NCI-H2227 treated with DMSO at 0.1 percent for 48 hours (cell line): ENCODE measurements at places on chromosomes 11 and 22.
A peak's percentile ranks its signal among the peaks of the same experiment; 100 is the strongest.

- no peak for DNase-seq
These were observed 459.9 kb upstream of the CCDC179 start for GRCh38 chr11:23320131-23320530.

GRCh38 chr11:38667359-38667758 is 2069.3 kb upstream of the RAG2 start:
- DNase-seq, result no peak

DNA sequence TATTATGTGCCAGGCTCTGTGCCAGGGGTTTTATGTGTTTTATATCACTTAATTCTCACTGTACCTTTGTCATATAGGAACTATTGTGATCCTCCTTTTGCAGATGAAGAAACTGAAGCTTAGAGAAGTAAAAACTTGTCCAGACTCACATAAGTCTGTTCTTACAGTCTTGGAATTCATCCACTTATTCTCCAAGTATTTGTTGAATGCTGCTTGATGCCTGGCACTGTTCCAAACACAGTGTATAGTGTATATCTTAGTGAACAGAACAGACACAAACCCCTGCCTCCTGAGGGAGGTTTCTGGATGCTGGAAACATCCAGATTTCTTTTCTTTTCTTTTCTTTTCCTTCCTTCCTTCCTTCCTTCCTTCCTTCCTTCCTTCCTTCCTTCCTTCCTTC is 29.0 kb upstream of the FGF3 start:
- no peak for DNase-seq

DNA sequence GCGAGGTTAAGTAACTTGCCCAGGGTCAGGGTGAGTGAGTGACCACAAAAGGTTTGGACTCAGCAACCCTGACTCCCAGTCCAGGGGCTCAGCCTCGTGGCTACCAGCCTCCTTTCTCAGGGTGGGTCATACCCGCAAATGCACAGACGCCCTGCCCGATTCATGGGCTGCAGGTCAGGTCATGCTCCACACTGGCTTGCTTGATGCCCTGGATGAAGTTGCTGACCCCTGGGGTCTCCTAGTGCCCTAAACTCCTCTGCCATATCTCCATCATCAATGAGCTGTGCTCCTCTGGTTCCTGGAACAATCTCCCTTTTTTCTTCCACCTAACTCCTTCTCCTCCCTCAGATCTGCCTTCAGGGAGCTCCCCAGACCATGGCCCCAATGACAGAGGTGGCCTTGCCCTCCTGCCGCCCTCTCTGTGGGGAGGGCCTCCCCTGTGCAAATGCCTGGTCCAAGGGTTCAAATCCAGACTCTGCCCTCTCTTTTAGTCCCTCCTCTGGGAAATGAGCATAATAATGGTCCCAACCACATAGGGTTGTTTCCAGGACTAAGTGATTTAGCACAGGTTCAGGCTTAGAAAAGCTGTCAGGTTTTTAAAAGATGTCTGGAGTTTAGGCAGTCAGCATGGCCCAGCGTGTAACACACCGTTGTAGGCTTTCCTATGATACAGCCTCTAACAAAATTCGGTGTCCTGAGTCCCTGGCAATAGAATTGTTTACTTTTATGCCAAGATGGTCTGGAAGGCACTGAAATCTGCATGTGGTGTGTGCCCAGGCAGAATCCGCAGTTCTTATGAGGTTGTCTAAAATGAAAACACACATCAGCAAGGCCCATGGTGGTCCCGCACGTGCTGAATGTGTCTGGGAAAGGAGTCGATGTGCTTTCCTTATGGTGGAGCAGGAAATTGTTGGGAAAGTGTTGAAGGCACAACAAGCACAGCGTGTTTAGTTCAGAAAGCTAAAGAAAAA is 63.6 kb downstream of the CD82 start:
- no peak for DNase-seq

- DNase-seq, result no peak
These were observed 86.7 kb downstream of the ARHGAP8 start for GRCh38 chr22:44839061-44839460.

GRCh38 chr11:115874843-115875242 is 370.6 kb upstream of the CADM1 start:
- no peak for DNase-seq

DNA sequence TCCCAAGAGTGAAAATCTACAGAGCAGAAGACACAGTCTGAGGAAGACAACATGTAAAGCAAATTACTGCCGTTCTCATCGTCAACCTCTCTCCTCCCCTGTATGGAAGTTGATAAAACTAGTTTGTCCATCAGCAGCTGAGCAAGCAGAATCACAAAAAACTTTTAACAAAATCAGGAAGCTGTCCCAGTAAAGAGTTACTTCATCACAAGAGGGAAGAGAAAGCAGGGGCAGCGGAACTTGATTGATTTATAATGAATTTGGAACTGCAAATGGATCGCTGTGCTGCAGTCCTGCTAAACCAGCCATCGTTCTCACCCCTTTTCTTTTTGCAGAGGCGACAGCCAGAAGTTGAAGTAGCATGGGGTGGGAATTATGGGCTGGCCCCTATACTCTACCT is 13.7 kb upstream of the UCP3 start:
- no peak for DNase-seq

GRCh38 chr11:95605271-95605940 is 184.2 kb downstream of the FAM76B start:
- no peak for DNase-seq

GRCh38 chr11:125293596-125293995 is 129.0 kb downstream of the PKNOX2 start:
- DNase-seq, result no peak

- no peak for DNase-seq
These were observed at the start of gene OR51B2 for GRCh38 chr11:5324197-5324596. OR51B2 (minus strand) TSS chr11:5324297; CDS start chr11:5324297, 0 bp downstream.

- no peak for DNase-seq
These were observed 7.4 kb downstream of the ATL3 start for GRCh38 chr11:63663809-63664208.

DNA sequence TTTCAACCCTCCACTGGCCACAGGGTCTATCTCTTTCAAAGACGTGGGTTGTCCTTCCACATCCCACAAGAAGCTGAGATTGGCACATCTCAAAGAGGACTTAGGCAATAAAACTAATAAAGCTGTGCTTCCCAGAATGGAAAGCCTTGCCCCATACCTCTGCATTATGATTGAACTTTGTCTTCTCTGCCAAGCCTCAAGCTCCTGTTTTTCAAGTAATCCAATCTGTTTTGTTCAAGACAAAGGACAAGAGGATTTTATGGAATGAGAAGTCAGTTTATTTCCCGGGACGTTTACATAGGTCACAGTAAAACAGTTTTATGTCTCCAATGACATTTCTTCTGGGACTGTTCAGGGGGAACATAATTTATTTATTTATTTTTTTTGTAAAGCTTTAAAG is 108.4 kb downstream of the GALNT18 start:
- DNase-seq, result no peak

DNA sequence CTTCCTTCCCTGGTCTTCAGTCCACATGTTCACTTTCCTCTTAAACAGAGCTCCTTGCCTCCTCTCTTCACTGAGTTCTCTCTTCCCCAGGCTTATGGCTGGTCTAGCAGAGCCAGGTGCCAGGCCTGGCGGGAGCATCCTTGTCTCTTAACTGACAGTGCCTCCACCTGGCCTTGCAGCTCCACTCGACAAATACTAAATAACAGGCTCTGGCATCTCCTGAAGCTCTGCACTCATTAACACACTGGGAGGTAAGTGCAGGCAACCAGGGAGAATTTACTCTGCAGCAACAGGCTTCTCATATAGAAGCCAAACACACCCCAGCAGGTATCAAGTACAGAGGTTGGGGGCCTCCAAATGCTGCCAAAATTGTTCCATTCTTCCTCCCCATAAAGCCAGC is 438.1 kb downstream of the SOX6 start:
- DNase-seq, result peak; percentile 91

GRCh38 chr22:37690901-37691504 is 4.9 kb downstream of the NOL12 start:
- no peak for DNase-seq

DNA sequence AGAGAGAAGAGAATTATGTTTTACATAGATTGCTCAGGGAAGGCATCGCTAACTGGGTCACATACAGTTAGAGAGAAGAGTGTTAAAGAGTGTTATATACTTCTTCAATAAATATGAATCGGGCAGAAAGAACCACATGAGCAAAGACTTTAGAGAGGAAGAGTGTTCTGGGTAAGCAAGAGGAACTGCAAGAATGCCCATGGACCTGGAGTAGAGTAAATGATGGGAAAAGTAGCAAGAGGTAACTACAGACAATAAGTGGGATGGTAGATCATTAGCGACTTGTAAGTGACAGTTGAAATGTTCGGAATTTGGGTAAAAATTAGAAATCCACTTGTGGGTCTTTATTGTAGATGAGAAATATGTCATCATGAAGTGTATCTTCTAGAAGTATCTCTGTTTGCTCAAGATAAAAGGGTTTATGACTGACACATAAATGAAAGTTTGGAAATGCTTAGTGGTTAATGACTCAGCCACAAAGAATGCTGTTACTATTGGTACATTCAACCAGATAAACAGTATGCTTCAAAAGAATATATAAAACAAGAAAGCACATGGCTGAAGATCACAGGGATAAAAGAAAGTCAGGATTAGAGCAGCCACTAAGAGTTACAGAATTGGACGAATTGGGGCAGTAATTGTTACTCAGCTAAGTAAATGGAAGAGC is 229.3 kb downstream of the CASP12 start:
- DNase-seq, result no peak

- no peak for DNase-seq
These were observed 1.4 kb upstream of the TP53I11 start for GRCh38 chr11:44952082-44952481.

DNA sequence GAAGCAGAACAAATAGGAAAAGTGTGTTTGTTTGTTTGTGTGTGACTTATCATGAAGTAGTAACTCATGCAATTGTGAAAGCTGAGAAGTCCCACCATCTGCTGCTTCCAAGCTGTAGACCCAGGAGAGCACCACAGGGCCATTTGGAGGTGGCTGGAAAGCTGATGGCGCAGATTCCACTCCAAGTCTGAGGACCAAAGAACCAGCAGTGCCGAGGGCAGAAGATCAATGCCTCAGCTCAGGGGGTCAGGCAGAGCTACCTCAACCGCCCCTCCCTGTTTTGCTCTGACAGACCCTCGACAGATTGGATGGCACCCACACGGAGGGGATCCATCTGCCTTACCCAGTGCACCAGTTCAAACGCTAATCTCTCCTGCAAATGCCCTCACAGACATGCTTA is 896.2 kb downstream of the BRD1 start:
- DNase-seq, result no peak

GRCh38 chr22:37608477-37609239 is at the start of gene GGA1:
GGA1 (plus strand) TSS chr22:37608834; CDS start chr22:37608861, 27 bp downstream.
- peak; percentile 90 for DNase-seq

- no peak for DNase-seq
These were observed 351.9 kb downstream of the ETS1 start for GRCh38 chr11:128235426-128235825.

DNA sequence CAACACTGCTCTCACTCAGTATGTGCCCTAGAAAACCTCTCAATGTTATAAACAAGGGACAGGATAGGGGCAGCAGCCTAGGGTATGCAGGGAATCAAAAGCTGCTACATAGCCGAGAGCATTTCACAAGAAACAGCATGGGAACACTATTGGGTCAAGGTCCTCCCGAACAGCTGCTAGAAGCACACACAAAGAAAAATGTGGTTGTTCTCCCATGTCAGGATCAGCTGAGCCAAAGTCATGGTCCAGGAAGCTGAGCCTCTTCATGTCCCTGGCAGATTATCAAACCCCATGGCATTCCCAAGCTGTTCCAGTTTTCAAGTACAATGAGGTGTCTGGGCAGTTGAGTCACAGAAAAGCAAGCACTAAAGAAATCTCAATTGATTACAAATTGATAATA is 21.0 kb upstream of the GDPD4 start:
- no peak for DNase-seq

DNA sequence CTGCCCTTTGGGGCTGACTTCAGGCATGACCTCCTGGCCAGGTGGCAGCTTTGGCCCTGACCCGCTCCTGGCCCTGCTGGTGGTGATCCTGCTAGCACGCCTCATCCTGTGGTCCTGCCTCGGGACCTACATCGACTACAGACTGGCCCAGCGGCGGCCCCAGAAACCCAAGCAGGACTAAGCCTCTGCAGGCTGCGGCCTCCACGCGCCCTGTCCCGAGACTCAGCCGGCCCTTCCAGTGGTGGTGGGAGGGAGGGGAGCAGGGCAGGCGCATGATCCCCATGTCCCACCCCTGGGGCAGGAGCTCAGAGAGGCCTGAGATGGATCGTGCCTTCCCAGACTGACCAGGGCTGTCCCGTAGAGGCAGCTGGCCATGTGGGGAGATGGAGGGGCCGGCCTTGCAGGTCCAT is 2.1 kb downstream of the SMIM38 start:
- DNase-seq, result no peak

GRCh38 chr11:2287091-2287490 is 14.6 kb downstream of the C11orf21 start:
- DNase-seq, result no peak

DNA sequence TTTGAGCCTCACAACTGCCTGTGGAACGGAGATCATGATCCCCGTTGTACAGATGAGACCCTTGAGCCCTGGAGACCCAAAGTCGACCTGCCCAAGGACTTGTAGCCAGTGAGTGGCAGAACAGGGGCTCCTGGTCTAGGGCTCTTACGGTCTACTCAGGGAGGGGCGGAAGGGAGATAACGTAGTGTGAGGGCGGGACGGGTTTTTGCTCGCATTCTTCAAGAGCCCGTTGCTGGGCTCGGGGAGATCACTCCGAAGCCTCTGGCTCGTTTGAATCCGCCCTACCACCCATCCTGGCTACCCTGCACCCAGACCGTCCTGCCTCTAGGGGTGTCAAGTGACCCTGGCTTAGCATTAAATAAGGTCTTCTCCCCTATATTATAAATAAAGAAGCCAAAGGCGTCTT is 639 bp downstream of the CRY2 start:
- DNase-seq, result peak; percentile 36

DNA sequence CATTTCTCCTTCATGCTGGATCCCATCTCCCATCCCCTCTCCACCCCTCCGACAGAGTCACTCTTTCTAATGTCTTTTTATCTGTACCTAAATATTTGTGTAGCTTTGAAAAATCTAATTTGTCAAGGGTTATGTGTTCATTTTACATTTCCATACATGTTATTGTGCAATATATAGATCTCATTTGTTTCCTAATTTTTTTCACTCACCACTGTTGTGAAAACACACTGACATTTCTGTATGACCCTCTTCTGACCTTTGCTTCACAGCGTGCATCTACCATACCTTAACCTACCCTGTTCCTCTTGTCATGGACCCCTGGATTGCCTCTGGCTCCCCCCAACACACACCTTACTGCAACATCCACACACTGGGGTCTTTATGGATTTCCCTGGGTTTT is 942.9 kb downstream of the TBC1D22A start:
- no peak for DNase-seq
